DMS79 (cell line): ENCODE measurements at places on chromosomes 4 and X.

- no peak for DNase-seq
Measured at GRCh38 chrX:643241-643595, 12.6 kb downstream of the SHOX start.

DNA sequence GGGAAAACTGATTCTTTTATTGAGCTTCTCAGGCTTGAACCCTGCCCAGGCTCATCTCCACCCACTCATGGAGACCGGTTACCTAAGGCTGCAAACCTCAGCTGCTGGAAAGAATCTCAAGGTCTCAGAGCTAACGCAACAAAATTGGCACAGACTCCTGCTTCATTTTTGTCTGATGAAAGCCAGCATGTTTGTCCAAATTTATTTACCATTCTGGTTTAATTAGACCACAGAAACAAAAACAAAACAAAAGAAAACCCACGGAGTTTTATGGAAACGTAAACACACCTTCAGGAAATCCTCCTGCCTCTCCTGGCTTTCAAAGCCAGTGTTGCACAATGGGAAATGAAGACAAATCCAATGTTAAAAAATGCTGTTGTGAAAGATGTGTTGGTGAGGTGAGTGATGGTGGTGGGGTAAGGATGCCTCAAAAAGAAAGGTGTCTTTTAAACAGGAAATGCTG lies 56.4 kb upstream of the PDLIM3 start:
- no peak for DNase-seq

- DNase-seq = no peak
Measured at GRCh38 chr4:42280327-42281095, 116.8 kb upstream of the SHISA3 start.

- DNase-seq = no peak
Measured at GRCh38 chr4:56389558-56389957, 2.3 kb upstream of the AASDH start.

GRCh38 chr4:156756118-156756517 lies 215.5 kb downstream of the PDGFC start:
- no peak for DNase-seq

DNA sequence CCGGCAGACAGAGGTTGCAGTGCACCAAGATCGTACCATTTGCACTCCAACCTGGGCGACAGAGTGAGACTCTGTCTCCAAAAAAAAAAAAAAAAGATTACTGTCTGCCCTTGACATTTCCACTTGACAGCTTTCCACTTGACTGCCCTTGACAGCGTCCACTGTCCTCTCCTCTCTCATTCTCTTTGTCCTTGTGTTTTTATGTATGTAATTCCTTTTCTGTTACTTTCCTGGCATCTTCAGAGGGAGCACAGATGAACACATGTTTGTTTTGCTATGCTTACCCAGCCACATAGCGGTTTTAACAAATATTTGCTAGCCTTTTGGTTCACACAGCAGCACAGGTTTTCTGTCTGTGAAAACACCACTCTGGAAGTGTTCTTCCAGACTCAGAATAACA lies 26.2 kb downstream of the SYAP1 start:
- DNase-seq = no peak

DNA sequence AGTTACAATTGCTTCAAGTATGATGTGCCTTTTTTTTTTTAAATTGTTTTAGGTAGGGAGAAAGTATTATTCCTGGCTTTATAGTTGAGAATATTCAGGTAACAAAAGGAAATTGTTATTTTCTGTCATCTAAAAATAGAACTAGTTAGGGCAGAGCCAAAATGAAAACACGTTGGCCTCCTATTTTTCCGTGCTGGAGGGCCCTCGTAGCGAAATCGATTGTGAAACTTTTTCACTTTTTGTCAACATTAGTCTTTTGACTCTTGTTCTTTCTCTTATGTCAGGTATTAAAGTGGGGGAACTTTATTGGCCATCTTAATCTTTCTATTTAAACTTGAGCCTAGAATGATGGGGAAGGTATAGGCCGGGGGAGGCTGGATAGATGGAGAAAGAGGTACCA lies 104.9 kb downstream of the ARHGAP10 start:
- no peak for DNase-seq

- no peak for DNase-seq
Measured at GRCh38 chr4:8081621-8082516, 76.7 kb downstream of the ABLIM2 start.

GRCh38 chrX:110532581-110532931 lies 173.9 kb downstream of the RTL9 start:
- DNase-seq = no peak

- no peak for DNase-seq
Measured at GRCh38 chr4:98993419-98994071, 2.0 kb upstream of the METAP1 start.

GRCh38 chr4:38663090-38663800 lies 754 bp upstream of the KLF3 start:
- no peak for DNase-seq

- no peak for DNase-seq
Measured at GRCh38 chr4:2261853-2262144, at the start of gene MXD4. Gene MXD4 (minus strand): TSS chr4:2262109. CDS start chr4:2261980, 129 bp downstream.

GRCh38 chrX:131791608-131792355 lies 231.3 kb upstream of the STK26 start:
- DNase-seq = no peak

DNA sequence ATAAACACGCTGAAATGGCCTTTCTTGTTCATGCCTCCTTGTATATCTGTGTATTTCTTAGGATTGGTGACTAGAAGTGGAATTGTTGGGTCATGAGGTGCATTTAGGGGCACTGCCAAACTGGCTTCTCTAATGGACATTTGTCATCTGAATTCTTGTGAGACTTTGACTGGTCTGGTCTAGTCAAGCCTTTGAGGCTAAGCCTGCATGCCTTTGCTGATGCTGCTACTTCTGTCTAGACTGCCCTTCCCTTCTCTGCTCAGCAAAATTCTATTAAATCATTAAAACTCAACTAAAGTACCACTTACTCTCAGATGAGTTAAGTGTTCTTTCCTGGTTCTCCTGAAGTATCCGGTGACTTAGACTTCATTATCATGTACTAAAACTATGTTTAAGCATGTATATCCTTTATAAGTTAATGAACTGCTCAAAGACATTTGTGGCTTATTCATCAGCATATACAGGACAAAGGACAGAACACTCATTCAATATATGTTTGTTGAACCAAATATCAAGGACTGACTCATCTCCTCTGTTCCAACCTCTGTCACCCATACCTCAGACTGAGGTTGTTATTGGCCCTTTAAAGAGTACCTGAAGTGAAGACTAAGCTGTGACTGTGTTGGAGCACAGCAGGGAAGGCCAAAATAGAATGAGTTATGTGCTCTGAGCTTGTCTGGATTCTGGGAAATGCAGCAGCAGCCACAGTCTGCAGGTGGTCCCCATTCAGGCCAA lies 9.0 kb downstream of the TCEAL1 start:
- no peak for DNase-seq

GRCh38 chr4:8202108-8203051 lies 3.3 kb downstream of the SH3TC1 start:
- no peak for DNase-seq

DNA sequence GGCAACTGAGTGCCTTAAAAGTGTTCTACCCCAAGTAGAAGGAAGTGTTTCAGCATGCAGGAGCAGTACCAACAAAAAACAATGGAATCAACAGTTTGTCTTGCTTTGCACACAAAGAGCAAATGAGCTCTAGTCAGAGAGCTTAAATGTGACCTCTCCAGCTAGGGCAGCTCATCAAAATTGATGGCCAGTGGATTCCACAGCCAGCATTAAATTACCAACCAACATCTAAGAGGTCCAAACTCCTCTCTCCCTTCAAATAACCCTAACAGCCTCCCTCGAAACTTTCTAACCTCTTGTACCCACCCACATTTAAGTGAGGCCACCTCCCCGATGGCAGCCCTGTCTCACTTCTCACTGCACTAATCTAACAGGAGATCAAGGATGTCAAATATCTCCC lies 219.9 kb downstream of the CHIC2 start:
- DNase-seq = no peak

GRCh38 chr4:77434299-77435092 lies 171.1 kb upstream of the CXCL13 start:
- no peak for DNase-seq

DNA sequence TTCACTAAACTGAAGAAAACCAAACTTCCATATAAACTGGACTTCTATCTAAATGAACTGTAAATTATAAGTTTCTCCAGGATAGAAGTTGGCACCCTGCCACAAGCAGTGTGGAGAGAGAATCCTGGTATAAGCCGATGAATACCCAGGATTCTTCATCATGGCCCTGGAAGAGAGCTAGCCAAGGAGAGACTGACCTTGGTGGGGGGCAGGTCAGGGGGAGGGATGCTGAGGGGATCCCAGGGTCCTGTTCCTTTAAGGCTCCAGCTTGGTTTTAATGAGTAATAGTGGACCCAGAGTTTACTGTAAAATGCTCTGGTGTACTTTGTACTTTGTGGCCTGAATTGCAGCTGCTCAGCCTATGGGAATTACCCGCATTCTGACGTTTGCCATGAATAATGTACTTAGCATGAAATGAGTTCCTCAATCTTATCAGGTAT lies 16.9 kb downstream of the RASSF6 start:
- no peak for DNase-seq

DNA sequence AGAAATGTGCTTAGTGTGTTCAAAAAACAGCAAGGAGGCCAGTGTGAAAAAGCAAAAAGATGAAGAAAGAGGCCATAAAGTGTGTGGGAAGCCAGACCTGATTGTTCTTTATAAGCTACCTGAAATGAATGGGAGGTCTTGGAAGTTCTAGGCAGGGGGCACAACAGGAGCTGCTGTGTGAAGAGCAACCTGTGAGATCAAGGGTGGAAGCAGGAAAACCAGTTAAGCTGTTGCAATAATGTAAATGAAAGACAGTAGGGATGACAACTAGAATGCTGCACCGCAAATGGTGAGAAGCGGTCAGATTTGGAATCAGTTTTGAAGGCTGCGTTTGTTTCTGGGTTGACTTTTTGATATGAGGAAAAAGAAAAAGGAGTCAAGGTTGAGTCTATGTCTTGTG lies 123.5 kb downstream of the TMEM144 start:
- no peak for DNase-seq
